ENCODE measurements at places on chromosomes 1 and 21.

GRCh38 chr1:39919545-39919944, 17.8 kb upstream of the MYCL start:
- DNase-seq = peak; percentile 52

DNA sequence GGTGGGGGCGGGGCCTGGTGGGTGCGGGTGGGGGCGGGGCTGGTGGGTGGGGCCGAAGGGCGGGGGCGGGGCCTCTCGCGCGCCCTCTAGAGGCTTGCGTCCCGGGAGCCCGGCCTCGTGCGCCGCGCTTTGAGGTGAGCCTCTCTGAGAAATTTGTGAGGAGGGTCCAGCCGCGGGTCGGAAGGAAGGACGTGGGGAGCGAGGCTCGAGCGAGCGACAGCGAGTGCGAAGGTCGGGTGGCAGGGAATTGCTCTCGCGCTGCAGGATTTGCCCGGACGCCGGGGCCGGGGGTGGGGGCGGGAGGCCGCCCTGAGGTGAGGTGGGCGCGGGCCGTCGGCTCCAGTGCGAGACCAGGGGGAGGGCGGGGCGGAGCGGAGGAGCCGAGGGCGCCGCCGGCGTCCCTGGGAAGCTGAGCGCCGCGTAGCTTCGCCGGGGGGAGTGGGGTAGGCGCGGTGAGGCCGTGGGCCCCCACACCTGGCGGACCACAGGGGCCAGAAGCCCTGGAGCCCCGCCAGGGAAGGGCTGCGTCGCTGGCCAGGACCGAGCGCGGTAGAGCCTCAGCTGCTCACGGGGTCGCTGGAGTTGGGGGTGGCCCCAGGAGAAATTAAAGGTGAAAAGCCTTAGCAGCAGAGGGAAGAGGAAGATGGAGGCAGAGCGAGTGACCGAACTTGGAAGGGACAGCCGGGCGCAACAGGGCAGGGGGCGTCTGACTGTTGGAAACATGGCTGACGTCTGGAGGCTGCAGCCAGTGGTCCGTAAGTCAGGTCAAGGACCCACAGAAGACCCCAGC, 754 bp upstream of the LSS start:
- no peak for DNase-seq

DNA sequence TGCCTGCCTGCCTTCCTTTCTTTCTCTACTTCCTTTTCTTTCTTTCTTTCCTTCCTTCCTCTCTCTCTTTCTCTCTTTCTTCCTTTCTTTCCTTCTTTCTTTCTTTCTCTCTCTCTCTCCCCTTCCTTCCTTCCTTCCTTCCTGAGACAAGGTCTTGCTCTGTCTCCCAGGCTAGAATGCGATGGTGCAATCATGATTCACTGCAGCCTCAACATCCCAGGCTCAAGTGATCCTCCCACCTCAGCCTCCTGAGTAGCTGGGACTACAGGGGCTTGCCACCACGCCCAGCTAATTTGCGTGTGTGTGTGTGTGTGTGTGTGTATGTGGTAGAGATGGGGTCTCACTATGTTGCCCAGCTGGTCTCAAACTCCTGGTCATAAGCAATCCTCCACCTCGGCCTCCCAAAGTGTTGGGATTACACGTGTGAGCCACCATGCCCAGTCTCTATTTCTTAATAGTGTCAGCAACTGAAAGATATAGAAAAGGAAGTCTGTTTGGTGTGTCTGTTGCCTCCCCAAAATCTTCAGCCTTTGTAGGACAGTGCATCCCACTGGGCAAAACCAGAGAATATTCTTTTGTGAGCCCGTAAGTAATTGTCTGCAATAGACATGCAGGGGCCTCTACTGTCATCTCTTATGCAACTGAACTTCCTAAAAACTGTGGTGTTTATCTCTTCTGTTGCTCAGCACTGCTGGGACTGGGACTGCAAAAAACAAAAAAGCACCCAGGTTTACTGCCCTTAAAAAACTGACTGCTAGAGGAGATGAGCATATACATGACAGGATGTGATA, 20.9 kb upstream of the RAB4A start:
- no peak for DNase-seq

DNA sequence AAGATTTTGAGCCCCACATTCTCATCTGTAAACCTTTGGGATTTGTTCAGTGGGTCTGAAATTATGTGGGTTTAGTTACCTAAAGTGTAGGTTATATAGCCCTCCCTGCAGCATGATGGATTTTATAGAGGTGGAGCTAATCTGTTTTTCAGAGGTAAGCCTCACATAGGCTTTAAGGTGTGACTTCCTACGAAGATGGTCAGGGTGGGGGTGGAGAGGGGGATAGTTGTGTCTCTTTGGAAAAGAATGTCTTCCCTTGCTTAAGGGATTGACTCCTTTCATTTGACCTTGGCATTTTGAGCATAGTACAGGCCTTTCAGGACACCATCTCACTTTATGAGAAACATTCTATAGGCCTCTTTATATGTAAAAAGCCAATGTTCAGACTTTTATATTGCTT, 3.4 kb downstream of the CACHD1 start:
- no peak for DNase-seq

GRCh38 chr1:96488777-96489176, 232.8 kb upstream of the PTBP2 start:
- DNase-seq = no peak

DNA sequence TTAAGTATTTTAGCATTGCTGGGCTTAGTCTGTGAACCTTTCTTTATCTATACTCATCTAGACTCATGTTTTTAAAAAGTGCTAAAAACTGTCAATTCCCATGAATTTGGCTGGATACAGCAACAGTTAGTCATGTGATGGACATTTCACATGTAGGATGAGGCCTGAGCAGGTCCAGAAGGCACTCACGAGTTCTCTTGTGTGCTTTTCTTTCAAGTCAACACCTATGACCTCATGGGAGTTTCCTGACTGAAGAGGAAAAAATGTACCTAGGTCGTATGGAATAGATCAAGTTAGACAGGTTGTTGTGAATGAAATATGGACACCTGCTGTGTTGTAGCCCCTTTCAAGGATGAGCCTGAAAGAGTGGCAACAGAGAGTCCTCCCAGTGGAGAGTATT, 394.2 kb downstream of the DUSP10 start:
- DNase-seq = no peak

DNA sequence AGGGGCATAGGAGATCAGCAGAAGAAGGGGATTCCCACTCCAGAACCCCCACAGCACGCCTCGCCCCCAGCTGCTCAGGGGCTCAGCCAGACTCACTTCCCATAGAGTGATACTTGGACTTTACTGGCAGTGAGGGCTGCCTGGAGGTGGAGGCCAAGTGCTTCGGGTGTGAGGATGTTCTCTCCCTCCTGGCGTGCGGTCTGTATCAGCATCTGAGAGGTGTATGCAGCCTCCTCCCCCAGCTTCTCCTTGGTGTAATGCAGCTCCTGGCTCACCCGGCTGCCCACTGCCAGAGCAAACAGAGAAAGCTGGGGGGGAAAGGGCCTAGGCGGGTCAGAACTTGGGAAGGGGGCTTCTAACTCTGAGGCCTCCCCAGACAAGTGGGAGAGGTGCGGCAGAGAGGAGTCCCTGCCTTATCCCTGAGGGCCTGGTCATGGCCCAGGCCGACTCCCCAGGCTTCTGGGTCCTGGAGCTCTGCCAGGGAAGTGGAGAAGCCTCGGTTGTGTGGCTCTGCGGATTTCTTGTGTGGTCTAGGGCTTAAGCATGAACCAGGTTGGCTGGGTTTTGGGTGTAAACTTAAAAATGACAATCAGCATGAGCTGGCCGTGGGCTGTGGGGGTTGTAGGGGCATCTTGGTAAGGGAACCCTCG, 10.9 kb downstream of the PTCH2 start:
- no peak for DNase-seq

DNA sequence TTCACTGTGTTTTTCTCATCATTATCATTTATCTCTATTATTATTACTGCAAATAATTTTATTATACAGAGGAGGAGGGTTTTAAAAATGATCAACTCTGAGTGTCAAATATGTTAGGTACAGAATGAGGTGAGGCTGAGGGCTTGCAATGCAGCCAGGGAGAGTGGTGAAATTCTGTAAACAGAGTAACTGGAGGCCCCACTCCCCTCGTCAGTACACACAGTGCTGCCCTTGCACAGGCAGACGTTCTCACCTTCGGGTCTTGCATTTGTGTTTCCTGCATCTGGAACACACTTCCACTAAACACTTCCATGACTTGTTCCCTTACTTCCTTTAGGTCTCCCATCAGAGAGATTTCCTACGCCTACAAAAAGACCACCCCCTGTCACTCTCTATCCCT, 24.3 kb upstream of the COA6 start:
- no peak for DNase-seq

GRCh38 chr1:114145504-114146151, 8.0 kb downstream of the SYT6 start:
- DNase-seq = no peak

GRCh38 chr1:151949371-151950193, 40.3 kb upstream of the THEM4 start:
- no peak for DNase-seq

DNA sequence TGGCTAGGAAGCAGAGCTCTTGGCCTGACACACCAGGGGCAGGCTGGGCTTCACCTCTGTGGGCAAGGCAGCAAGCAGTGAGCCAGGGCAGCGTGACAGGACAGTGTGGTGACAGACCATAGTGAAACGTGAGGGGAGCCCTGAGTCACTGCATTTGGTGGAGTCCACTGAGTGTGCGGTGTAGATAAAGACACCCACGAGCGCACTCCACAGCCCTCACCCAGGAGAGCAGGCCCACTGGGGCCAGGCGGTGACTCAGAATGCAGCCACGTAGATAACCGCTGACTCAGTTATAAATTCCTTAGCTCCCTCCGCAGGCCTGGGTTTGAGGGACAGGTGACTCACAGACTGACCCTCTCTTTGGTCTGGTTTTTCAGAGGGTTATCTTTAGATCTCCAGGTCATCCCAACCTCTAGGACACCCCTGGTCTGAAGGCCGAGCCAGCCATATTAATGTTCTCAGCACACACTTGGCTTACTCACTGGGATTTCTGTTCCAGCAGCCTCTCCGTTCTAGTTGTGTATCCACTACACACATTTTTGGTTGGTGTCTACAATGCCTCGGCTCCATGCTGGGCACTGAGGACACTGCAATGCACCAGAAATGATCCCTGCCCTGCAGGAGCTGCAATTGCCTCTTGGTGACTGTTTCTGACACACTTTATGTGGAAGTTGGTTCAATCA, 90.2 kb upstream of the TSPAN2 start:
- no peak for DNase-seq

- DNase-seq = no peak
These were observed 76.6 kb downstream of the ABCA4 start for GRCh38 chr1:94044290-94044790.

DNA sequence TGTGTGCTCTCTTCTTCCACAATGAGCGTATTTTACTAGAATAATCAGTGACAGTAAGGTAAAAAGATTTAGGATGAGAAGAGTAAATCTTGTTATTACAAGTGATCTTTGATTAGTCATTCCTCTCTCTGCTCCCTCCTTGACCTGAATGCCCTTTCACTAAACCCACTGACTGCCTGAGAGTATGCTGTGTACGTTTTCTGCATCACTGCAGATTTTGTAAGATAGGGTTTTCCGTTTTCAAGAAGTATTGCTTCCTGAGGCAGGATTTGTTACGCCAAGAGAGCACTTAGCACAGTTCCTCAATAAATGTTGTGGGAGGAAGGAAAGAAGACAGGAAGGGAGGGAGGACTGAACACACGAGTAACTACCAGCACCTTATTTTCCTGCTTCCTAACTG, 7.7 kb upstream of the LAMB3 start:
- DNase-seq = no peak

GRCh38 chr1:166166329-166166697, 488 bp downstream of the FAM78B start:
- no peak for DNase-seq

DNA sequence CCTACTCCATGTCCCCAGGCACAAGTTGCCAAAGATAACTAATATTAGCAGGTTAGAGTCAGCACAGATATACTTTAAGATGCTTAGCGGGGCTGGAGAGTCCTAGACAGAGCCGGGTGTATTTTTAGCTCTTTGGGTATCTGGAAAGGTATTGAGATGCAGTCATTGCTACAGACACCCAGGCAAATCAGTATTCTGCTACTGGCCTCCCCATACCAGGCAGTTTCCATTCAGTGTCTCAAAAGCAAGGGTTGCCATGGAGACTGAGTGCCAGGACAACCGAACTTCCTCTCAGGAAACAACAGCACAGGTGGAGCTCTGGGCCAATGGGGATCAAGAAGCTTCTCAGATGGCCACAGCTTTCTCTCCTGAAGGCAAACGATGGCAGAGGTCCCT, 45.3 kb downstream of the KCNC4 start:
- DNase-seq = no peak

- DNase-seq = no peak
These were observed 43.4 kb downstream of the IGSF5 start for GRCh38 chr21:39788383-39788782.

GRCh38 chr1:46599059-46599970, 4.8 kb downstream of the MKNK1 start:
- no peak for DNase-seq

DNA sequence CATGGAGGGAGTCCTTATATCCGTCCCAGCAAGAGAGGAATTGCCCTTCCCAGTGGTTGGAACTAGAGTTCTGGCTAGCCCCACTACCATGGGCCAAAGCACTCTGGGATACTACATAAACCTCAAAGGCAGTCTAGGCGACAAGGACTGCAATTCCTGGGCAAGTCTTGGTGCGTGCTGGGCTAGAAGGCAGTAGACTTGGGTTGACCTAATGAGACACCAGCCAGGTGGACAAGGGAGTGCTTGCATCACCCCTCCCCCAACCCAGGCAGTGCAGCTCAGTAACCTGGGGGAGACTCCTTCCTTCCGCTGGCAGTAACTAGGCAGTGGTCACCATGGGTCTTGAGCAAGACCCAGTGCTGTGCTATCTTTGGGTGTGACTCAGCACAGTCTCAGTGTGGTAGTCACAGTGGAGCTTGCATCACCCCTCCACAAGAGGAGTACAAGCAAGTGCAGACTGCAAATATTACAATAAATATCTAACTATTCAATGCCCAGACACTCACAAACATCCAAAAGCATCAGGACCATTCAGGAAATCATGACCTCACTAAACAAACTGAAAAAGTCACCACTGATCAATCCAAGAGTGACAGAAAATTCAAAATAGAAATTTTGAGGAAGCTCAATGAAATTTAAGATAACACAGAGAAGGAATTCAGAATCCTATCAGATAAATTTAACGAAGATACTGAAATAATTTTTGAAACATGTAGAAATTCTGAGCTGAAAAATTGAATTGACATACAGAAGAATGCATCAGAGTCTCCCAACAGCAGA, 84.7 kb upstream of the LYPLAL1 start:
- no peak for DNase-seq

GRCh38 chr1:222240536-222241181, 307.2 kb downstream of the HHIPL2 start:
- DNase-seq = no peak

DNA sequence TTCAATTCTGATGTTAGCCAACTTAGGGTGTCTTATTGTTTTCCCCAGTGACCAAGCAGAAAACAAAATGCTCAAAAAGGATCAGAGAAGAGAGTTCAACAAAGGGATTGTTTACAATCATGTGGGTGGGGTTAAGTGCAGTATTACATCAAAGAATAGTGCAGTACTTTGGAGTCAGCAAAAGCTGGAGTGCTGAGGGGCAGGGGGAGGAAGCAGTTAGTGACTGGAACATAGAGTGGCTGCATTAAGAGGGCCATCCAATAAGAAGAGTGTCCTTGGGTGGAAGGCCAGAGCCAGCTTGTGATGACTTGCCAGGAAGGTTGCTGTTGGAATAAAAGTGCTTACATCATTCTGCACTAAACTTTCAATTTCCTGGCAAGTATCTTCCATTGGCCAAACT, 175.5 kb downstream of the CYYR1 start:
- DNase-seq = no peak

GRCh38 chr1:235127203-235127602, 1.4 kb downstream of the TOMM20 start:
- no peak for DNase-seq

GRCh38 chr1:34101151-34101550, 63.9 kb downstream of the CSMD2 start:
- DNase-seq = no peak

Measured in stimulated activated CD4-positive, alpha-beta T cell treated with anti-CD3 and anti-CD28 coated beads, Interleukin-4, amount 100 ng/mL, for 4 hours (primary cell).